ENCODE measurements at places on chromosomes 2 and 18. TPM values are rescaled to one million over a fixed set of nuclear protein-coding genes. Genes with fewer than 3 reads are reported as not detected.
A peak's percentile ranks its signal among the peaks of the same experiment; 100 is the strongest.

Gene AMER3
- not detected for total RNA-seq

DNA sequence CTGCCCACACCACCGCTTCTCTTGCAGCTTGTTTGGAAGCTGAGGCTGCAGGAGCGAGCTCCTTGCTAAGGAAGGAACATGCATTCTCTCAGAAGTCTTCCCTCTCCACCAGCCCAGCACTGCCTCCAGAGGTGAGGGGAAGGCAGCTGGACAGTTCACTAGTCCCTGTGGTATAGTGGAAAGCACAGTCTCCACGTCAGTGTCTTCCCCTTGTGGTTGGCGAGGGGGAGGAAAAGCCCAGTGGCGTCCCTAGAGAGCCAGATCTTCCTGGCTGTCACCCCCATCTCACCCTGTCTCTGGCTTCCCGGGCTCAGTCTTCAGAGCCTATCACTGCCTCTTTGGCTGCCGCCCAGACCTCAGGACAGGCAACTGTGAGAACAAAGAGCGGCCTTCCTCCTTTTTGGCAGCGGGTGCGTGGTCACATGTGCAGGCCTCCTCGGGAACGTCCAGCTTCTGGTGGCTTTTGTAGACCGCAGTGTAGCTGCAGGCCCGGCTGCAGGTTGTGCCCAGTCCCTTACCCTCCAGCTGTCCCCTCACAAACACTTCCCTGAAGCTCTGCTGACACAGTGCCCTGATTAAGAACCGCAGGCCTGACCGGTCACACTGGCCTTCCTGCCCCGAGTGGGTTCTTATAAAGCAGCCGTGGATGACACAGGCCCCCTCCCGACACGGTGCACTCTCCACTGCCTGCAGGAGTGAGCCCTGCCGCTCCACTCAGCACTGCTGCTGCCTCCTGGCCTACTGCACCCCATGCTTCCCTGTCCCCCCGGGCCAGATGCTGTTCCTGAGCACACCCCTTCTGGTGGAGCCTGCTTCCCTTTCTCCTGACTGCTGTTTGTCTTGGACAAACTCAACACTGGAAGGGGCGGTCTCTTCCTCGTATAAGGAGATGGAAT is 90.9 kb downstream of the RNF144A start:
- peak; percentile 95 for DNase-seq

Gene SPR
- 14.4 TPM for total RNA-seq

Gene ATP5MC3
- total RNA-seq = 80.8 TPM

DNA sequence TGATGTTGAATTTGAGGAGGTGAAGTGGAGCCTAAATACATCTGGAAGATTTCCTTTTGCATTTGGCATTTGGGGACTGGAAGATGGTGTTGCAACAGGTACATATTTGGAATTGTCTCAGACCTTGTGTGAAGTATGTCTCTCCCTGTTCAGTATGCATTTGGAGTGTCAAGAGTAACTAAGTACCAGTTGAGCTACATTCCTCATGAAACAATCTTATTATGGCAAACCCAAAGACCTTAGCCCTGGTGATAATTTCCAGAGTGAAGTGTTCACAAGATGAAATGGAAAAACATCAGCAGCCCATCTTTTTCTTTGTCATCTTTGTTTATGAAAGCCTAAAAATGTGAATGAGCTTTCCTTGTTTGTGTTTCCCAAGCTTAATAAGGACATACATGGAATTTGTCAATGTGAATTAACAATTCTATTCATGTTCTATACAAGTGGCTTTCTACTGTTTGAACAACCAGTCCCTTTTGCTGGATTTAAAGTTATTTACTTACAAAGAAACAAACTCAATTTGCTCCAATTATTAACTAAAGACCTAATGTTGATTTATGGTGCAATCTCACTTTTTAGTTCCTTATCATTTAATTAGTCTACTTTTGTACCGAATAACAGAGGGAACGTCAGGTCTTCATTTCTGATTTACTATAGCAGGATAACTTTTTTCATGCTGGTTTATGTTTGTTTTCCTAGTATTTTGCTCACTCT is 42.1 kb upstream of the PPP1R1C start:
- no peak for DNase-seq

Gene KCTD1
- 34.1 TPM for total RNA-seq

Gene KCNG2
- 0.22 TPM for total RNA-seq

- DNase-seq = no peak
Observed at GRCh38 chr2:199727306-199727705, 123.7 kb downstream of the FTCDNL1 start.

Gene CD226
- 3.1 TPM for total RNA-seq

- DNase-seq = no peak
Observed at GRCh38 chr2:215442401-215442787, 6.5 kb upstream of the FN1 start.

Gene CABYR
- total RNA-seq = 1.5 TPM

Gene CRYGC
- not detected for total RNA-seq

DNA sequence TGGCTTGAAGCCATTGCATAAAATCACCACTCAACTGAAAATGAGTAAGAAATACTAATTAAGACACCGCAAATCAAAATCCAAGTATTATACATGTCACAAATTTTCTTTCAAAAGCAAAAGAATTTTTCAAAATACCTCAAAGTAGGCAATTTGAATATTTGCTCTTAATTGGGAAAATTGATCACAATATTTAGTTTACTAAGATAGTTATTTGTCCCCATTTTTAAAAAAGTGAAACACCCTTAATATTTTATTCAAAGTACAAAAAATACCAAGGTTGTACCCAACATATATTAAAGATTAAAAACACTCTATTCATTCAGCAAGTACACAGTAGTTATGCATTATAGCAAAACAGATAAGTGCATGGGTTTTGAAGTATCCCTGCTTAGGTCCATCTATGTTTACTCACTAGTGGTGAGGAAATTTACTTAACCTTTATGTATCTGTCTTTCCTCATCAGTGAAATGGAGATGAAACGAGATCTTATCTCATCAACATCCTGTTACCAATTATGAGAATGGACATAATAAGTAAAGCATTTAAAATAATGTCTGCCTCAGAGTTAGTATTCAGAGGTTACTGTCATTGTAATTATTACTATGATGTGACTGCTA is 35.1 kb downstream of the VPS54 start:
- DNase-seq = no peak

DNA sequence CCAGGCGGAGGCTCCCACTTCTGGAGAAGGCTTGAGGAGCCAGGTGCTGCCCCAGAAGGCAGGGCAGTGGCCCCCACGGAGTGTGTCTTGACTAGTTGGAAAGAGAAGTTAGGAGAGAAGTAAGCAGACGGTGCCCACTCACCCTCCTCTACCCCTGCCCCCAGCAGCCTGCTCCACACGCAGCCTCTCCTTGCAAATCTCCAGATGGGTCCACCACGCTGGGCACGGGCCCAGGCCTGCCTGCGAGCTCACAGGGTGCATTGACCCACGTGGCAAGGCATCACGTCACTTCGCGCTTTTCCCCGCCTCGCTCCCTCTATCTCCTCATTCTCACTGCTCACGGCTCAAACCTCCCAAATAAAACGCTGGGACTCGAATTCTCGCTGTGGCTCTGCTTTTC is 71.8 kb upstream of the RAB12 start:
- DNase-seq = peak; percentile 50

DNA sequence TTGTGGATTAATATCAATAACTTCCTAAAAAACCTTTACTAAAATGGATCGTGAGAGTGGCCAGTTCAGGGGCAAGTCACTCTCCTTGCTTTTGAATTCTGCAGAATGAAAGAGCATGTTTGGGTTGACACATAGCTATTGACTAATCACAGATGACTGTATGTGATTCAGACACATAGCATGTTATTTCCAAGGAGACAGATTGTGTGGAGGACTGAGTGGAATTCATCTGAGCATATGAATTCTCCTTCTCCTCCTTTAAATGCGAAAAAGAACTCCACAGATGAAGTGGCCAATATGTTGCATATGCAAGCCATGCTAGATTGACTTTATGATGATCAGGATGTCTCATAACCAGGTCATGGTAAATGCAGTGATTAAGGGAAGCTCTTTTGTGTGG is 249.4 kb upstream of the FAM98A start:
- DNase-seq = no peak

GRCh38 chr2:96353606-96354101 is 18.1 kb downstream of the NCAPH start:
- DNase-seq = no peak

- DNase-seq = no peak
Observed at GRCh38 chr2:23751747-23752265, 175.1 kb downstream of the ATAD2B start.

DNA sequence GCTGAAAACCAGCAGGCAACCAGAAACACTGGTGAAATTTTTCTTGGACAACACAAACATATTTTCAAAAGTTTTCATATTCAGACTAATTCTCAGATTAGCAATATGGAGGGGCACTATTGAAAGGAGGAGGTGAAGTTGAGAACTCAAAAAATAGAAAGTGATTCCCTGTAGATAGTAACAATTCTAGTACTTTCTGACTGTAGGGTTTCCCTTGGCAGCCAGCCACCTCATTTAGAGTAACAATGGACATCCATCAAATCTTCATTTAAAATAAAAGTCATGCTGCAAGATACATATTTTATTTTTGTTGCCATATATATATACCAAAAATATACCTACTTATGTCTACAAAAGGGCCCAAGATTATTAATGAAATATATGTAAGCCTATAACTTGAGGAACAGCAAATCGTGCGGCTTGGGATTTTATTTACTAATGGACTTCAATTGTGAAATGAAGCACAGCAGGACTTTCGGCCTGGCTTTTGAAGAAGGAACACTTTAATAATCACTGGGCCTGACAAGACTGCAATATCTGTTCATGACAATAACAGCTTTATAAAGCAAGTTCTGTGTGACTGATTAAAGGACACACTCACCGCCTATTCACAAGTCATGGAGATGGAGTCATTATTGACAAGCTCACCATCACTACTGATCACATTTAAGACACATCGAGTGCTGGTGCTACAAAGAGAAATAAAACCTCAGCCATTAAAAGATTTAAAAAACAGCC is 6.8 kb upstream of the NR4A2 start:
- peak; percentile 62 for DNase-seq

- no peak for DNase-seq
Observed at GRCh38 chr2:194086129-194086528, 1570.9 kb upstream of the SLC39A10 start.

DNA sequence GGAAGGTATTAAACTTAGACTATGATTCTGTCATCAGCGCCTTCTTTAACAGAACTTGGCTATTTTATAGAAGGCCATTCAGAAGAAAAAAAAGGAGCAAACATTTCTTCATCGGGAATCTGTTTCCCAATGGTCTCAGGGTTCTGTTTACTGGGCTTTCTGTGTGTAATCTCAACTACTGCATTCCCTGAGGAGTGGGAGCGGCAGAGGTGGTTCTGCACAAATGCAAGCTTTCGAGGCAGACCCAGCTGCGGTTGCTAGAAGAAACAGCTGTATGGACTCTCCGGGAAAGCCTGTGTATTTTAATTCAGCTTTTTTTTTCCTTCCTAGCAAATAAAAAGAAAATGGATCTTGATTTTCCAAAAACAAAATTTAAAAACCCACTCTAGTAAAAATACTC is 250.7 kb downstream of the NAPG start:
- no peak for DNase-seq

Gene G6PC2
- not detected for total RNA-seq
